ENCODE measurements at places on chromosomes 11 and 22. TPM values are rescaled to one million over a fixed set of nuclear protein-coding genes. Genes with fewer than 3 reads are reported as not detected.
A peak's percentile ranks its signal among the peaks of the same experiment; 100 is the strongest.

GRCh38 chr11:44450295-44450932 is 115.0 kb upstream of the CD82 start:
- no peaks in the 10 kb centered on the region for H3K27me3 ChIP-seq
- H3K27ac ChIP-seq: no peak overlapping the region
- no peak overlapping the region for H3K4me3 ChIP-seq
- no peak for DNase-seq
- no peaks in the 10 kb centered on the region for H3K4me1 ChIP-seq
- H3K36me3 ChIP-seq: no peaks in the 10 kb centered on the region

The OLFML1 gene
- polyA plus RNA-seq: not detected

- H3K4me1 ChIP-seq: peaks cover 16% of the 10 kb centered on the region
- H3K36me3 ChIP-seq: no peaks in the 10 kb centered on the region
- no peak overlapping the region for H3K27ac ChIP-seq
- peaks cover 33% of the 10 kb centered on the region for H3K27me3 ChIP-seq
Measured at GRCh38 chr11:8260202-8260966, 3.3 kb downstream of the LMO1 start.

- no peaks in the 10 kb centered on the region for H3K27me3 ChIP-seq
- H3K36me3 ChIP-seq: no peaks in the 10 kb centered on the region
- DNase-seq: peak; percentile 89
- H3K4me1 ChIP-seq: peaks cover 62% of the 10 kb centered on the region
Measured at GRCh38 chr11:45045683-45046471, 95.2 kb upstream of the TP53I11 start.

- no peak for DNase-seq
- H3K4me1 ChIP-seq: no peaks in the 10 kb centered on the region
- no peak overlapping the region for H3K4me3 ChIP-seq
- H3K36me3 ChIP-seq: no peaks in the 10 kb centered on the region
- no peak overlapping the region for H3K27ac ChIP-seq
- H3K27me3 ChIP-seq: no peaks in the 10 kb centered on the region
Measured at GRCh38 chr11:135073381-135073780, 661.3 kb upstream of the B3GAT1 start.

The TRIM49 gene
- not detected for polyA plus RNA-seq

DNA sequence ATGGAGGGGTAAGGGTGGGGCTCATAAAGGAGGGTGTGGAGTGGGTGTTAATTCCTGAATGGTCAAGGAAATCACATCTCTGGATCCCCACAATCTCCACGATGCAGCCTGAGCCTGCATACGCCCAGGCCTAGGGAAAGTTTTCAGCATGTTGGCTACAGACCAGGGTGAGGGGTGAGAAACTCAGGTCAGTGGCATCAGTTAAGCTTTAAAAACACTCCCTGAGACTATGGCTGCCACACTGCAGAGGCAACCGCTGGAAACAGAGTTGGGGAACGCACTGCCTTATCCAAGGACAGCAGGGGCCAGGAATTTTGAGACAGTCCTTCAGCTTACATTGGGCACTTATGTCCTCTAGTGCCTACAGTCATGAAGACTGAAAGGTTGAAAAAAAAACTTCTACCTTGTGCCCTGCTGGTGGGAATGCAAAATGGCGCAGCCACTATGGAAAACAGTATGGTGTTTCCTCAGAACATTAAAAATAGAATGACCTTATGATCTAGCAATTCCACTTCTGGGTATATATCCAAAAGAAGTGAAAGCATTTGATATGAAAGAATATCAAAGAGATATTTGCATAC is 19.7 kb downstream of the DKK3 start:
- no peaks in the 10 kb centered on the region for H3K4me1 ChIP-seq
- no peak overlapping the region for H3K27ac ChIP-seq
- no peaks in the 10 kb centered on the region for H3K36me3 ChIP-seq
- DNase-seq: no peak
- H3K27me3 ChIP-seq: no peaks in the 10 kb centered on the region

DNA sequence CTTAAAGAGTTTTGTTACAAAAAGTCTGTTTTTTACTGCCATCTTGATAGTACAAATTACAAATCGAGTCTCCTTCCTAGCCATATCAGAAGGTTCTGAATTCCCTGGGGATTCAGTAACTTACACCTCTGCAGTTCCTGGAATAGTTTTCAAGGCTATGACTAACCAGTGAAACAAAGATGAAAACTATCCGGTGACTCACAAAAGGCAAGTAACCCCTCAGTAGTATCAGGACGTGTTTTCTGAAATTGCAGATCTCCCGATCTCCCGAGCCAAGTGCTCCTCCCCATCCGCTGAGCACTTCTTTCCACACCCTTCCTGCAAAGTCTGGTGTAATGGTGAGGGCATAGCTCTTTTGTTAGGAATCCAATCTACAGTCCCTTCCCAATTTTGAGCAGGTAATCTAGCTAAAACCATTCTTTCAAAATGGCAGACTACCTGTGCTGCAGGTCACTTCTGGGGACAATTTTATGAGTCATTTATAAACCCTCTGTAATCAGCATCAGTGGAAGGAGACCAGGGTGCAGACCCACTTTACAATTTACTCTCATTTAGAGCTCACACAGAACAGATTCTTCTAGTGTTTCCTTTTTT is 7.7 kb downstream of the E2F8 start:
- H3K4me3 ChIP-seq: no peak overlapping the region
- H3K4me1 ChIP-seq: no peaks in the 10 kb centered on the region
- no peak overlapping the region for H3K27ac ChIP-seq

The MS4A12 gene
- polyA plus RNA-seq: not detected

DNA sequence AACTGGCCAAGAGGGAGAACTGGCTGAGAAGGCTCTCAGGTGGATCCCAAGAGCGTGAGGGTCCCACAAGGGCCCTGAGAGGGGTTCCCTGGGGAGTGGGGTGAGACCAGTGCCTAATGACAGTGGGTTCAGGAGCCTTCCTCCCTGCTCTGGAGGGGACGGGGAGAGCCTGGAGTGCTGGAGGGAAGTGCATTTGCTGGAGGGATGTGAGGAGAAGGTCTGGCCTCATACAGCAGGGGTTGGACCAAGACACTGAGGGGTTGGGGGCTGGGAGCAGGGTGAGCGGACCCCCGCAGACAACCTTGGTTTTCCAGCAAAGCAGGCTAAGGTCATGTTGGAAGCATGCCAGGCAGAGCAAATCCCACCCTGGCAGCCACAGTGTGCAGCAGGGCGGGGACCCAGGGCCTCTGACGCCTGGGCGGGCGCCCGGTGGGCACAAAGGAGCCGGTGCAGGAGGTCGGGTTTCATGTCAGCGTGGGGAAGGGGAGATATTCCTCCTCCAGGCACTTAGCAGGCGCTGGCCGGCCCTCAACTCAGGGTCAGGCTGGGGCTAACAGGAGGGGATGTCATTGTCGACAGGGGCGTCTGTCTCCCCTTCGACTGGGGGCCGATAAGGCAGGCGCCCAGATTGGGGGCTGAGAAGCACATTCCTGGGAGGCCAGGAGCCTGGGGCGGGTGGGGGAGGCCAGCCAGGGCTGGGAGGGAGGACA is 3.1 kb upstream of the DERL3 start:
- H3K36me3 ChIP-seq: no peaks in the 10 kb centered on the region
- H3K4me3 ChIP-seq: no peak overlapping the region

The OR4C3 gene
- not detected for polyA plus RNA-seq

DNA sequence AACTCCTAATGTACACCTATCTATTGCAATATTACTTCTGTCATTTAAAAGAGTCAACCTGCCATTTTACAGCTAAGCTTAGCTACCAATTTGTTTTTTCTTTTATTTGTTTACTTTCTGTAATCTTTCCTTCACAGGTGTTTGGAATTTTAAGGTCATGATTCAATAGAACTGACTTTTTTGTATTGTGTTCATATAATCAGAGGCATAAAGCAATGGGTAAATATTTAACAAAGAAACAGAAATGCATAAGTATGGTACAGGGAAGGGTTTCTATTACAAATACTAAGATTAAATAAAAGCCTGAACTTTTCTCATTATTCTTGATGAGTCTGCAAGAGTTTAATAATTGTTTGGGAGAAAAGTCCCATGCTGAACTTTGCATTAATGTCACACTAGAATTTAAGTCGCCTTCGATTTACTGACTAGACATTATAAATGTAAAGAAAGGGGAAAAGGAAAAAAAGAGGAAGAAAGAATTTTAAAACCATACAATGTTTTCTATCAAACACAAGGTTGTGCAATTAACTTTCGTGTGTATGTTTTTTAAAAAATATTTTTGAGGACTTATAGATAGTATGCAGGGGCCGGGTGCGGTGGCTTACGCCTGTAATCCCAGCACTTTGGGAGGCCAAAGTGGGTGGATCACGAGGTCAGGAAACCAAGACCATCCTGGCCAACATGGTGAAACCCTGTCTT is 35.0 kb upstream of the HIPK3 start:
- H3K4me1 ChIP-seq: peaks cover 28% of the 10 kb centered on the region
- peak overlapping the region; percentile 59 for H3K4me3 ChIP-seq
- H3K27me3 ChIP-seq: no peaks in the 10 kb centered on the region
- peak overlapping the region; percentile 80 for H3K27ac ChIP-seq
- H3K36me3 ChIP-seq: no peaks in the 10 kb centered on the region

The DLG2 gene
- 0.39 TPM for polyA plus RNA-seq

DNA sequence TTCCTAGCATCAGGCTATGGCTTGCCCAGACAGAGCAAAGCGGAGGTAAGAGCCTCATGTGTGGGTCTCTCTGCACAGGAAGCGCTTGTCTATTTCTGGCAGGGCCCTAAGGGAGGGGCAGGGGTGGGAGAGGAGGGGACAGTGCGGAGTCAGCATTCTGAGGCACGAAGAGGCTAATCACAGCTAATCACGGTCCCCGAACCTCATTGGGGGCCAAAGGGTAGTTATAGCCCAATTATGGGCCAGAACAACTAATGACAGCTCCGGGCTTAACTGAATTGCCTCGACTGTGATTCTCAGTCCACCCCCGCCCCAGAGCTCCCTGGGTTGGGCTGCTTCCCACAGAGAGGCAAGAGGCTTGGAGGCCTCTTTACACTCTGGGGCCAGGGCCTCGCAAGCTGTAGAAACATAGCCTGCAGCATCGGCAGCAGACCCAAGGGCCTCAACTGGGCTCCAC is 72.7 kb upstream of the PRDM11 start:
- H3K27me3 ChIP-seq: no peaks in the 10 kb centered on the region
- peaks cover 9% of the 10 kb centered on the region for H3K4me1 ChIP-seq
- no peak overlapping the region for H3K27ac ChIP-seq
- DNase-seq: no peak

- no peaks in the 10 kb centered on the region for H3K4me1 ChIP-seq
- no peaks in the 10 kb centered on the region for H3K27me3 ChIP-seq
- H3K36me3 ChIP-seq: no peaks in the 10 kb centered on the region
- no peak for DNase-seq
Measured at GRCh38 chr11:130478881-130479280, 30.4 kb downstream of the ADAMTS15 start.

The CARNS1 gene
- not detected for polyA plus RNA-seq

GRCh38 chr11:1947592-1948237 is 583 bp downstream of the MRPL23 start:
- DNase-seq: no peak
- H3K27me3 ChIP-seq: no peaks in the 10 kb centered on the region
- no peaks in the 10 kb centered on the region for H3K36me3 ChIP-seq
- H3K4me3 ChIP-seq: no peak overlapping the region
- H3K27ac ChIP-seq: no peak overlapping the region

The MEI1 gene
- polyA plus RNA-seq: 40.0 TPM

The C11orf16 gene
- polyA plus RNA-seq: not detected

DNA sequence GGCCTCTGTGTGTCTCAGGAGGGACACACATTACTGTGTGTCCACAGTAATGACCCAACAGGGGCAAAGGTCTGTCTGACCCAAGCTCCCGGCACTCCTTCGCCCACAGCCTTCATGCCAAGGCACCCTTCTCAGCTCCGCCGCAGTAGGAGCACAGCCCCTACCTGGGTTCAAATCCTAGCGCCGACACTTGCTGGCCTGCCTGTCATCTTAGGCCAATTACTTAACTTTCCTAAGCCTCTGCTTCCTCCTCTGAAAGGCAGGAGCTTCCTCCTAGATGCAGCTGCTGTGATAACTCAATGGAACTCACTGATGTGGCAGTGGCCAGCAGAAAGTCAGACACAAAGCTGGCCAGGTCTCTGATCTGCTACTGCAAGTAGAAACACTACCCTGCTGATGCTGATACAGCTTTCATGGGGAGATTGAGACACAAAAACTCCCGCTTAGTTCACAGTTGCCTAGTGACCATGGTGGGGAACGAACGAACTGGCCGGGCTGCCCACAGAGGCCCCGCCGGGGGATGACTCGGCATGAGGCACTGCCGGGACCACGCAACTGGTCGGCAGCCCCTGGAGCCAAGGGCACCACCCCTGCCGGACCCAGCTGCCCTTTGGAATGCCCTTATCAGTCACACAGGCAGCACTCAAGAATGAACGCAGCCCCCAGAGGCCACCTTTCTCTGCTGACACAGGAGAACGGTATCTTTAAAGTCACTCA is 8.1 kb downstream of the EHD1 start:
- peak; percentile 96 for DNase-seq
- H3K36me3 ChIP-seq: peaks cover 72% of the 10 kb centered on the region
- H3K4me3 ChIP-seq: no peak overlapping the region
- H3K27me3 ChIP-seq: no peaks in the 10 kb centered on the region
- H3K27ac ChIP-seq: peak overlapping the region; percentile 67
- H3K4me1 ChIP-seq: peaks cover 85% of the 10 kb centered on the region

The PRCP gene
- 228 TPM for polyA plus RNA-seq

GRCh38 chr11:1631066-1631568 is 1.5 kb downstream of the KRTAP5-5 start:
- no peak for DNase-seq
- H3K36me3 ChIP-seq: no peaks in the 10 kb centered on the region
- H3K27ac ChIP-seq: no peak overlapping the region
- H3K4me1 ChIP-seq: no peaks in the 10 kb centered on the region
- peaks cover 10% of the 10 kb centered on the region for H3K27me3 ChIP-seq

DNA sequence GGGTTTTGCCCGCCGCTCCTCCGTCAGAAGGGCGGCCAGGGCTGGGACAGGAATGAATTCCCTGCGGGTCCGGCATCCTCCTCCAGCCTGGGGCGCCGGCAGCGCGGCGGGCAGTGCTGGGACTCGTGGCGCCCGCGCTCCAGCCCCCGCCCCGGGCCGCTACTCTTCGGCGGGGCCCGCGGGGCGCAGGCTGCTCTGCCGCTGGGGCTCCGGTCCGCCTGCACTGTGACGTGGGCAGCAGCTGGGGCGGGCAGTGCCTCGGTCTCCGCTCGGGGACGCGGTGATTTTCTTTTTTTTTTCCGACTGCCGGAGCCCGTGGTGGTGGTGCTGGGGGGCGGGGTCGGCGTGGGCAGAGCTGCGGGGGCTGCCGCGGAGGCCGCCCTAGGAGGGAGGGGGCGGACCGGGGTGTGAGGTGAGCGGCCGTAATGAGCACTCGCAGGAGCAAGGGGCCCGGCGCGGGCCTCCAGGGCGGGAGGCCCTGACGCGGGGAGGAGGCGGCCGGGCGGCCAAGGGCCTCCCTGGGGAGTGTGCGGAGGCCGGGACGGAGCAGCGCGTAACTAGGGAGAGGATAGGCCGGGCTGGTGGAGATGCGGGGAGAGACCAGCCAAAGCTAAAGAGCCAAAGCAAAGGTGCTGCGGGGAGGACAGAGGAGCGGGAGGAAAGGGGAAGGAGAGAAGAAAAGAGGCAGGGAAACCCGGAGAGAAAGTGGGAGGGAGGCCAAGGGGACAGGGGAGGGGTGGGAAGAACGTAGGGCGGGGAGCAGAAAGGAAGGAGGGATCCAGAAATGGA is 73.3 kb upstream of the ZBED5 start:
- peaks cover 15% of the 10 kb centered on the region for H3K4me1 ChIP-seq
- H3K36me3 ChIP-seq: no peaks in the 10 kb centered on the region
- peaks cover 37% of the 10 kb centered on the region for H3K27me3 ChIP-seq
- peak overlapping the region; percentile 24 for H3K27ac ChIP-seq

- H3K36me3 ChIP-seq: peaks cover 83% of the 10 kb centered on the region
- H3K27me3 ChIP-seq: no peaks in the 10 kb centered on the region
- peak; percentile 45 for DNase-seq
- peaks cover 13% of the 10 kb centered on the region for H3K4me1 ChIP-seq
Measured at GRCh38 chr22:43993072-43993760, 30.9 kb upstream of the PARVB start.

GRCh38 chr11:87712391-87712790 is 462.9 kb downstream of the RAB38 start:
- no peak overlapping the region for H3K27ac ChIP-seq
- H3K27me3 ChIP-seq: no peaks in the 10 kb centered on the region
- H3K36me3 ChIP-seq: no peaks in the 10 kb centered on the region
- H3K4me3 ChIP-seq: no peak overlapping the region

Data from CD14-positive monocyte (primary cell).